A673 (cell line): ENCODE measurements at places on chromosomes 12 and 14. TPM values are rescaled to one million over a fixed set of nuclear protein-coding genes. Genes with fewer than 3 reads are reported as not detected.

GRCh38 chr14:92135269-92135668, 13.5 kb downstream of the CPSF2 start:
- DNase-seq, result peak; percentile 26
- H3K36me3 ChIP-seq, result peaks cover 78% of the 10 kb centered on the region
- H3K4me1 ChIP-seq, result no peaks in the 10 kb centered on the region
- H3K27ac ChIP-seq, result no peak overlapping the region

DNA sequence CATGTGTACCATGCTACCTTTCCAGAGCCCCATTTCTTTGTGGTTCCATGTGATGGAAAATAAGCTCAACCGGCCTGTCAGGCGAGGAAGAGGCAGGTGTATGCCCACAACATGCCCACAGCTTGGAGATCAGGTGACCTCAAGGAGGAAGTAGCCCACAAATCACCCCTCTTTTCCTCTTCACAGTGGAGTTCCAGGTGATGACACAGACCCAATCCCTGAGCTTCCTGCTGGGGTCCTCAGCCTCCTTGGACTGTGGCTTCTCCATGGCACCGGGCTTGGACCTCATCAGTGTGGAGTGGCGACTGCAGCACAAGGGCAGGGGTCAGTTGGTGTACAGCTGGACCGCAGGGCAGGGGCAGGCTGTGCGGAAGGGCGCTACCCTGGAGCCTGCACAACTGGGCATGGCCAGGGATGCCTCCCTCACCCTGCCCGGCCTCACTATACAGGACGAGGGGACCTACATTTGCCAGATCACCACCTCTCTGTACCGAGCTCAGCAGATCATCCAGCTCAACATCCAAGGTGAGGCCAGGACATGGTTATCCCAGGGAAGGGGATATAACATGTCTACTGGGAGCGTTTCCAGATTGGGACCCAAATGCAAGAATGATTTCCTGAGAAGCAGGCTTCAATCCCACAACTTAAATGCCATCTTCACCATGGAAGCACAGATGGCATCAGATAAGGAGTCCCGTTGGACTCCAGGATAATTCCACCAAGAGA, 5.5 kb downstream of the TAPBPL start:
- H3K4me3 ChIP-seq, result no peak overlapping the region
- H3K27me3 ChIP-seq, result no peaks in the 10 kb centered on the region
- peaks cover 6% of the 10 kb centered on the region for H3K4me1 ChIP-seq
- peaks cover 8% of the 10 kb centered on the region for H3K36me3 ChIP-seq
- no peak for DNase-seq
- no peak overlapping the region for H3K27ac ChIP-seq

GRCh38 chr12:68495336-68496070, 115.2 kb upstream of the RAP1B start:
- H3K4me3 ChIP-seq, result no peak overlapping the region
- no peak for DNase-seq
- H3K27me3 ChIP-seq, result no peaks in the 10 kb centered on the region

Gene ARMH4
- total RNA-seq, result 7.8 and 14.2 TPM in 2 replicates
